Stimulated activated CD4-positive, alpha-beta T cell treated with anti-CD3 and anti-CD28 coated beads, Interleukin-4, amount 100 ng/mL, for 48 hours (primary cell): ENCODE measurements at places on chromosomes 7 and 10.

DNA sequence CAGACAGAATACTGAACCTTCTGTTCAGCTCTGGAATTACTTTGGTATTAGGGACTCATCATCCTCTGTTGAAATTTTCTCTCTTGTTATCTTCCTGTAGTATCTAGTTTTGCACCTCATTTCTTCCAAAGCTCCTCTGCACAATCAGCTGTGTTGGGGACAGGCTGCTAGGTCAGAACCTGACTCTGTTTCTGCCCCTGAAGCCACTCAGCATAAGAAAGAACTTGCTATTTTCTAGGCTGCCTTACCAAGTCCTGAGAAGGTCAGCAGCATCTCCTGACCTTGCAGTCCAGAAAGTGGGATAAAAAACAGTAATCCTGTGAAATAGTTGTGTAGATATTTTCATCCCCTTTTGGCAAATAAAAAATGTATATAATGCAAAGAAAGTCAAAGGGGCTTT is 862.6 kb downstream of the SORCS3 start:
- DNase-seq, result no peak

GRCh38 chr7:5514440-5515035 is 90.9 kb upstream of the TNRC18 start:
- DNase-seq, result no peak

GRCh38 chr7:66781408-66782090 is 41.0 kb downstream of the RABGEF1 start:
- DNase-seq, result no peak

DNA sequence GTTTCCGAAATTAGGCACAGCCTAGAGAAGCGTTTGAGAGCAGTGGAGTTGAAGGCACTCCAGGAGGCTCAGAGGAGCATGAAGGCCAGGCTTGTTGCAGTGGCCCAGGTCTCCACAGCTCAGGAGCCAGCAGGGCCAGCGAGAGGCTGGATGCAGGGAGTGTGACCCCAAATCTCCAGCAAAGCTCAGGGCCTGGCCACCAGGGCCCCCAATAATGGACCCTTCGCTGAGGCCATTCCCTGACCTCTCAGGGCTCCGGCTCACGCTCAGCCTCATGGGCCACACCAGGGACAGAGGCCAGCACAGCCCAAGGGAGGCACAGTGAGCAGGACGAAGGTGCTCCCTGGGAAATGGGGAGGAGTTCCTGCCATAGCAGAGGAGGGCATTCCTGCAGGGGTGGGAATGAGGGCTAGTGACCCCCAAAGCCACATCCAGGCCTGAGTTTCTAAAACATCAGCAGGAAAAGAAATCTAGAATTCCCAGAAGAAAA is 47.5 kb downstream of the EBF3 start:
- DNase-seq, result no peak

GRCh38 chr7:129721068-129721467 is 109.5 kb downstream of the NRF1 start:
- no peak for DNase-seq

DNA sequence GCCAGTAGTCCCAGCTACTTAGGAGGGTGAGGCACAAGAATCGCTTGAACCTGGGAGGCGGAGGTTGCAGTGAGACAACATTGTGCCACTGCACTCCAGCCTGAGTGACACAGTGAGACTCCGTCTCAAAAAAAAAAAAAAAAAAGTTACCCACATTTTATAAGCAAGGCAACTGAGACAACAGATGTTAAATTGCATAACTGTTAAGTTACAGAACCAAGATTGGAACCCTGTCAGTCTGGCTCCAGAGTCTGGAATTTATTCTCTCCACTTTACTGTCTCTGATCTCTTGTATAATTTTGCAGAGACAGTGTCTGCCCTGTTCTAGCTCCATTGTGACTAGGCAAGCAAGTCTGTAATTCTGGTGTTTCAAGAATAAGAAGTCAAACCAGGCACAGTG is 6.2 kb upstream of the ITGB1 start:
- DNase-seq, result no peak

- no peak for DNase-seq
Observed at GRCh38 chr10:122120008-122120744, 131.2 kb downstream of the TACC2 start.
